ENCODE measurements at places on chromosomes 12 and 14.
A peak's percentile ranks its signal among the peaks of the same experiment; 100 is the strongest.

- DNase-seq: no peak
Observed at GRCh38 chr12:39296496-39296895, 146.4 kb downstream of the KIF21A start.

- no peak for DNase-seq
Observed at GRCh38 chr14:80164991-80165721, 46.1 kb downstream of the DIO2 start.

DNA sequence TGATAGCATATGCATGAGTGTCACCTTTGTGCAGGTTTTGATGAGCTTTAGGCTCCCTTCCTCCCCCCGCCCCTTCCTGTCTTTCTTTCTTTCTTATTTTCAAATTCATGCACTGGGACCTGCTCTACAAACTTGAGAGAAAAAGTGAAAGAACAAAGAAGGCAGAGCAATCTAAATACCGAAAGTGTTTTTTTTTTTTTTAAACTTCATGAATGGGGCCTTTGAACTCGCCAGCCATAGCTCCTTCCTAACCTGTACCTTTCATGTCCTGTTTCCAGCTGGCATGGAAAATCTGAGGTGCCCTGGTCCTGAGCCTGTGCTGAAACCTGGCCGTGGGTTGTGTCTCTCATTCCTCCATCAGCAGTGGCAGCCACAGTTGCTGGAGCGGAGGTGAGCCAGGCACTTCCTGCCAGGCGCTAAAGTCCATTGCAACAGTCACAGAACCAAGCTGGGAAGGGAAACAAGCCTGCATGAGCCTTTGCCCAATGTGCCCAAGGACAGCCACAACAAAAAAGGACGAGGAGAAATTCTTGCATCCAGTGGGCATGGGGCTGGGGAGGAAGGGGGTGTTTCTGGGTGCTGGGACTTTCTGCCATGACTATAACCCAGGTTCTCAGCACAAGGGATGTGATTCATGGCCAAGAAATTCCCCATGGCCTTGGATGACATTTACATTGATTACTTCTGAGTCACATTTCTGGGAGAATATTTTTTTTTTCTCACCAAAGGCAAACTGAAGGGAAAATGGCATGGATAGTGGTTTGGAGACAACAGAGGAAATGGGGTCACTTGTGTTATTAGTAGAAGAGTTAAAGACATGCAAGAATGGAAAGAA lies 102.7 kb downstream of the TMEM30B start:
- no peak for DNase-seq

GRCh38 chr12:43493261-43493797 lies 58.7 kb downstream of the ADAMTS20 start:
- no peak for DNase-seq

DNA sequence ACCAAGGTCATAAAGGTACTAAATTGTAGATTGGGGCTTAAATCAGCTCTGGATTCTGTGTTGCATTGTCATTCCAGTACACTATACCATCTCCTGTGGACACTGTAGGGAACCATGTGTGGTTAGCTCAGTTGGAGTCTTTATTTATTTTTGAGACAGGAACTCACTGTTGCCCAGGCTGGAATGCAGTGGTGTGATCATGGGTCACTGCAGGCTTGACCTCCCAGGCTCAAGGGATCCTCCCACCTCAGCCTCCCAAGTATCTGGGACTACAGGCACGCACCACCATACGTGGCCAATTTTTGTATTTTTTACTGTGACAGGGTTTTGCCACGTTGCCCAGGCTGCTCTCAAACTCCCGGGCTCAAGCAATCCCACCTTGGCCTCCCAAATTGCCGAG lies 6.7 kb downstream of the PAPOLA start:
- no peak for DNase-seq

- no peak for DNase-seq
Observed at GRCh38 chr14:98580131-98580678, 691.8 kb downstream of the BCL11B start.

GRCh38 chr12:10031771-10032175 lies 1.3 kb downstream of the CLEC9A start:
- no peak for DNase-seq

GRCh38 chr12:124668602-124669001 lies 101.2 kb upstream of the NCOR2 start:
- no peak for DNase-seq

DNA sequence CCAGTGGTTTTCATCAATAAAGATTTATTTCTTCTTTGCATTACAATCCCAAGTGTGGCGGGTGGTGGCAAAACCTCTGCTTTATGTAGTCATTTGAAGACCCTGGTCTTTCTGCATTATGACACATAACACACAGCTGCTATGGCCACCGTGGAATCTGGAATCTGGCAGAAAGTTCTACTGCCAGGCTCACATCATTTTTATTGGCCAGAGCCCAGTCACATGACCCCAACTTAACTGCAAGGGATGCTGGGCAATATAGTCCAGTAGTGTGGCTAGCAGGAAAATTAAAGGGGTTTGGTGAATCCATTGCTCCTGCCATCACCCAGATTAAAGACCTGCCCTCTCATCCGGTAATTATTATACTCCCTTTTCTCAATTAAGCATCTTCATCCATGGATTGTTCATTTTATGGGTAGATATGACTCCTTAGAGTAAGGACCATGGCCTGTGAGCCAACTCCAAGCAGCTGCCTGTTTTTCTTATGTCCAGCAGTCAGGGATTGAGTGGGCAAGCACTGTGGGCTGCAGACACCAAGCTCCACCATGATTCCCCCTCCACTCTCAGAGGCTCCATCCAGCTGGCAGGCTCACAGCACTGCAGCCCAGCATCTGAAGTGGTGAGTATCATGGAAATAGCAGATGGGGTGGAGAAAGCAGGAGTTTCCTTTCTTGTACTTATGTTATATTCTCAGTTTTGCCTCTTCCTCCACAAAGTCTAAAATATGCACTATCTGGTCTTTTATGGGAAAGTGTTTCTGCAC lies 1030.7 kb downstream of the AACS start:
- no peak for DNase-seq

DNA sequence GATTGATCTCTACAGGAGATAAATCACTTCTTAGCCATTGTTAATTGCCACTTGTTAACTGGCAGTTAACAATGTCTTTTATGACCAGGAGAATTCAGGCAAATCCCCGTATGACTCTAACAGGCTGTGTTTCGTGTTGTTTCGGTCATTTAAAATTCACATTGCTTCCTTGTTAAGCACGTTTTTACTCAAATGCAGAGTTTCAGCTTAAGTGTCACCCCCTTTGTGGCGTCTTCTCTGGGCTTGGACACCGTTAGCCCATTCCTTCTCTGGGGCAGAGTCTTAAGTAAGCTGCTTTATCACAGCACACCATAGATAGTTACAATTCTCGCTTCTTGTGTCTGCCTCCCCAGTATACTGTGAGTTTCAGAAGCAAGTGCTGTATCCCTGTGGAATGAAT lies 205.4 kb downstream of the EPS8 start:
- no peak for DNase-seq

GRCh38 chr12:51330186-51330585 lies 6.2 kb upstream of the BIN2 start:
- DNase-seq: no peak

DNA sequence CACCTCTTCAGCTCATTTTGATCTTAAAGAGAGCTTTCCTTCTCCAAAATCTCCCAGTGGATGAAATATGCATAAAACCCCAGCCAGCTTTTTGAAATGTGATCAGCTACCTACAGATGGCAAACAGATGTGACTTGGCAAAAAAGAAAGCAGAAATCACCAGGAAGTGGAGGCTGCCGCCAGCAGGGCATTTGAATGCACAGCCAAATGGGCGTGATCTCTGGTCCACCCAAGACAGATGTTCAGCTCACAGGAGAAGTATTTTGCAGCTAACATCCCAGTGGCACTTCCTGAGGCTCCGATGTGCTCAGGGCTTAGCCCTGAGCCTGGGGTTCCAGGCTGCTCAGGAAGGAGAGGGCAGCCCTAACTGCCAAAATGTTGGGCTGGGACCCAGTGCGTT lies 78.3 kb downstream of the LGMN start:
- DNase-seq: no peak

- no peak for DNase-seq
Observed at GRCh38 chr12:112107306-112108201, 1.0 kb downstream of the NAA25 start.

GRCh38 chr12:11716794-11717518 lies 67.5 kb downstream of the ETV6 start:
- DNase-seq: no peak

- peak; percentile 0 for DNase-seq
Observed at GRCh38 chr12:20798554-20798953, 12.0 kb upstream of the SLCO1B3 start.

GRCh38 chr14:92706386-92706785 lies 42.0 kb downstream of the LGMN start:
- no peak for DNase-seq

GRCh38 chr14:50718949-50719348 lies 50.8 kb upstream of the SAV1 start:
- no peak for DNase-seq

DNA sequence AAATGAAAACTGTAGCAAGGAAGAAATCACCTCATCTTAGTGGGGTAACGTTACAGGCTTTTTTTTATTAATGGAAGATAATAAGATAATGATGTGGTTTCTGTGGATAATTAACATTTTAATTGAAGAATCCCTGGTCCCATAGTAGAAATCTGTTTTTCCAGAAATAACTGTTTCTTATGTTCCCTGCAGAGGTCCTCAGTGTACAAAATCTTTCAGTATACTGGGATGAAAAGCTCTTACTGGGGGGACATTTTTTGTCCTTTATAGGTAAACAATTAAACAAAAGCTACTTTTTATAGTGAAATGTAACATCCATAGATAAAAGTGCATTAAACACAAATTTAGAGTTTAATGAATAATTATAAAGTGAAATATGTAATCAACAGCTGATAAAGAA lies 312.2 kb downstream of the ATXN7L3B start:
- no peak for DNase-seq

- no peak for DNase-seq
Observed at GRCh38 chr14:73136085-73136386, 271 bp upstream of the PSEN1 start.

GRCh38 chr12:124477107-124477915 lies 90.1 kb downstream of the NCOR2 start:
- DNase-seq: no peak

GRCh38 chr14:87430810-87431209 lies 562.2 kb downstream of the GALC start:
- DNase-seq: no peak

DNA sequence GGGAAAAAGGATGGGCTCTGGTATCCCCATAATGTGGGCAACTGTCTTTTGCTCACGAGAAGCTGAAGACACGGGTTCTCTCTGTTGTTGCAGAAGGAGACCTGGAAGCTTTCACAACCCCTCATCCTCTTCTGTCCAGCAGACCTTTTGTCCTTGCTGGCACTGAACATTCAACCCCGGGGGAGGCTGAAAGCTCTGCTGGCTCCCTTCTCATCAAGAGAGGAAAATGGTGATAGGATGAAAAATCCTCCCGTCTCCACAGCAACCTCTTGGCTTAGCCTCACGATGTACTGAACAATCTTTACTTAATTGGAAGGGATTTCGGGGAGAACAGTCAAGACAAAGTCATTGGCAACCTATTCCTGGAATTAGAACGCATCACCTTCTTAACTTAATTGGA lies 39.0 kb downstream of the ELK3 start:
- no peak for DNase-seq

- DNase-seq: peak; percentile 78
Observed at GRCh38 chr14:106850913-106851825, 1324.8 kb downstream of the TMEM121 start.

GRCh38 chr14:58297412-58297761 lies 968 bp upstream of the ARID4A start:
- DNase-seq: no peak

GRCh38 chr14:75905147-75905904 lies 76.5 kb downstream of the TGFB3 start:
- no peak for DNase-seq

GRCh38 chr14:100045642-100046344 lies 19.4 kb upstream of the EVL start:
- DNase-seq: no peak

DNA sequence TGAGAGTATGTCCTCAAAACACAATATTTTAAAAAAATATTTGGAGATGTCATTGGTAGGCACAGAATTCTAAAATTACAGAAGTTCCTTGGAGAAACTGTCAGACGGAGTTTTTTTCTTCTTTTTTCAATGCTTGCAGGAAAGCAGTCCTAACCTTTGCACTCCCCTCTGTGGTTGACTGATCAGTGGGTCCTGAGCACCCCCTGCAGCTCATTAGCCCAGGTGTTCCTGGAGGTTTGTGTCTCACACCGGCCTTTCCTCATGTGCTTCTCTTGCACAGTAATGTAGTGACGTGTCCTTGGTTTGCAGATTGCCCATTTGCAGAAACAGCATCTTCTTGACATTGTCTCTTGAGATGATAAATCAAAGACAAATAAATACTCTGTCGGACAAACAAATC lies 513.0 kb downstream of the TMEM121 start:
- no peak for DNase-seq

DNA sequence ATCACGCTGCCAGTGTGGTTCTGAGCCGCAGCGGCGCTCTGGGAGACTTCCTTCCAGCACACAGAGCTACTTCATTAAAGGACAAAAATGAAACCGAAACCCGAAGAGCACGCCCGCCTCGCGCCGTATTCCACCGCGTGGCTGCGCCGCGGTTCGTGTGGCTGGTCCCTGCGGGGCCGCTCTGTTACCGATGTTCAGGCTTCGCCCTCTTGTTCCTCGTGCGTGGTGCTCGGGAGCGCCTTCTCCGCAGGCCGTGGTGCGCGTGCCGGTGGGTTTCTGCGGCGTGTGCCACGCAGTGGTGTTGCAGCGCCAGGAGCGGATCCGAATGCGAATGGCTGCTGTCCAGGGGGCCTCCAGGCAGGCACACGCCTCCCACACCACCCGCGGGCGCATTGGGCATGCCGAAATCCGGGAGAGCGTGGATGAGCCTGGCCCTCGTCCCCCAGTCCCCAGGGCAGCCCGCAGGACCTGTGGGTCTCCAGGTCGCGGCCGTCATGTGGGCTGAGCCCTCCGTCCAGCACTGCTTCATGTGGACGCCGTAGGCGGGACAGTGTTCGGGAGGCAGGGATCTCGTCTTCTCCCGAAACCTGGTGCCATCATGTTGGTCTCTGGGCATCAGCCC lies 91.2 kb downstream of the ADGRD1 start:
- no peak for DNase-seq

- DNase-seq: no peak
Observed at GRCh38 chr14:49424436-49425331, 161.5 kb downstream of the RPS29 start.

GRCh38 chr12:69211160-69211559 lies 28.2 kb upstream of the CPSF6 start:
- DNase-seq: no peak

GRCh38 chr12:68620519-68621471 lies 10.1 kb downstream of the RAP1B start:
- no peak for DNase-seq

GRCh38 chr14:29043737-29044136 lies 277.1 kb downstream of the FOXG1 start:
- no peak for DNase-seq

- no peak for DNase-seq
Observed at GRCh38 chr12:100398307-100398706, 41.4 kb downstream of the SLC17A8 start.

- no peak for DNase-seq
Observed at GRCh38 chr12:57765698-57766463, 997 bp downstream of the CYP27B1 start.

GRCh38 chr12:71085575-71085974 lies 72.2 kb downstream of the TSPAN8 start:
- DNase-seq: no peak
